SJSA1 (cell line): ENCODE measurements at places on chromosomes 13 and 19. TPM values are rescaled to one million over a fixed set of nuclear protein-coding genes. Genes with fewer than 3 reads are reported as not detected.
A peak's percentile ranks its signal among the peaks of the same experiment; 100 is the strongest.

DNA sequence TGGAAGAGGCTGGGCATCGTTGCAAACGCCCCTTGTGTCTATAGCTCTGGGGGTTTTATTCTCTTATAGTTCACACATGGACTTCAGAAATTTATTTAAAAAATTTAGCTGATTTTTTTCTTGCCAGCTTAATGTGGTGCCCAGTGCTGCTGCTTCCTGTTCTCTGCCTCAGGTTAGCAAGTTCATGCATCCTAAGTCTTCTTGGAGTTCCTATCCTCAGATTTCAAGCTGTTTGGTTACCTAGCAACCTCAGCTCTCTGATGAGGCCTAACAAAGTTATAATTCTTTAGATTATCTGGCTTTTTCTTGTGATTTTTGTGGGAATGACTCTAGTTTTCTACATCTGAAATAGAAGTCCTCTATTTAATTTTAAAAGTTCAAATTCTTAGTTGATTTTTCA, 250.9 kb downstream of the MAB21L1 start:
- DNase-seq = no peak

DNA sequence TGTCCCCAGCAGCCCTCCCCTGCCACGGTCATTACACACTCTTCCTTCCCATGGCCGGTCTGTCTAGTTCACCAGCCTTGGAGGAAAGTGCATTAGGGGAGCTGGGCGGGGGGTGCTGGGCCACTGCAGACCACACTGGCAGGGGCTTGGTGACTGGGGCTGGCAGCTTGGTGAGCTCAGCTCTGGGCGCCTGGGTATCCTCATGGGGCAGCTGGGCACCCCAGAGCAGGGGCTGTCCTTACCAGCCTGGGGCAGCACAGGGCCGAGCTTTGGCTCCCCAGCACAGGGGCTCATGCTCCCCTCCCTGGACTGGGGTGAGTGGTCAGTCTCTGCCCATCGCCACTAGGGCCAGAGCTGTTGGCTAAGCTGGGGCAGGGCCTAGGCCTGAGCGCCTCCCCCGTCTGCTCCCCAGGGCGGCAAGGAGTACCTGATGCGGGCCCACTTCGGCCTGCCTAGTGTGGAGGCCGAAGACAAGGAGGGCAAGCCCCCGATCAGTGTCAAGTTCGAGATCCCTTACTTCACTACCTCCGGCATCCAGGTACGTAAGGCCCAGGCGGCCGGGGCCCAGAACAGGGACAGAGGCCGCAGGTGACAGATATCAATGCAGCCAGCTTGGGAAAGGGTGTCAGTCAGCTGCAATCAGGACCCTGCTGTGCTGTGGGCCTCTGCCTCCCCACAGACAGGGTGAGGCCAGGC, 35.5 kb downstream of the AP1M1 start:
- no peak for DNase-seq

SULT2A1 gene
- total RNA-seq = not detected in 2 replicates

GARRE1 gene
- total RNA-seq = 12.7 and 20.7 TPM in 2 replicates

- no peak for DNase-seq
These were observed 5.7 kb downstream of the HOOK2 start for GRCh38 chr19:12769689-12770088.

GRCh38 chr19:43726736-43727592, 11.1 kb downstream of the IRGC start:
- DNase-seq = no peak

DNA sequence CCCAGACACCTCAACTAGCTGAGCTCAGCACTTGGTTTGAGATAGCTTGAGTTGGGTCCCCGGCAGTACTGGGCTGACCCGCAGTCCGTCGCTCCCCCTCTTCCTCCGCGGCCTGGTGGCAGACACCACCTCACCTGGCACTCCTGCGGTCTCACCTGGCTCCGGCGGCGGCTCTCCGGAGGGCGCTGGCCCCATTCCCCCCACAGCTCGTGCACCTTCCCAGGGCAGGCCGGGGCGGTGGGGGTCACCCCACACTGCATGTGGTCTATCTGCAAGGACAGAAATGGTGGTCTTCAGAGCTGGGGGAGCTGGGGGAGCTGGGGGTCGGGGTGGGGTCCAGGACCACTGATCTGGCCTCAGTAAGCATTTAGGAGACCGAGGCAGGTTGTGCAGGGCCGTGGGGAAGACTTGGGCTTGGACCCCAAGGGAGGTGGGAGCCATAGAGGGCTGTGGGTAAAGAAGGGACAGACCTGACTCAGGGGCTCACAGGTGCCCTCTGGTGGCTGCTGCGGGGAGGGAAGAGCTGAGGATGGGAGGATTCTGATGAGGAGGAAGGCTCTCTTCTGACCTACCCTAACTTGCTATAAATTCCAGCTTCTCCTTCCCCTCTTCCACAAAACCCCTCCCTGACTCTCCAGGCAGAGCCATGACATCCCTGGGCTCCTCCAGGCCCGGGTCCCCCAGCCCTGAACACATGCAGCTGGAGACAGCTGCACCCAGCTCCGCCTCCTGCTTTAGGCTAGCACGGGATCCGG, 6.7 kb upstream of the PLIN4 start:
- peak; percentile 68 for DNase-seq

DNA sequence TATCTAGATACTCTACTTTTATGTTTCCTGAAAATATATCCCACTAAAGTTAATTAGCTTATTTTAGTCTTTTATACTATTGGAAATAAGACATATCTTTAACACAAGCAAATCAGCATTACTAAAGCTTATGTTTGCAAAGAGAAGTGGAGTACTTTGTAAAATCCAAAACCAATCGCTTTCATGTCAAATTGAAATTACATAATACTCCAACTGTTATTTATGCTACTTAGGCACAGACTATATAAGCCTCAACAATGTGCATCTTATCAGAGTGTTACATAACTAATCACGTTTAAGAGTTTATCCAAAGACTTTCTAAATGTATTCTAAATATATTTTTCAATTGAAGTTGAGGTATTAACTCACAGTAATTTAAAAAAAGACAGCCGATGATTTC, 200.0 kb downstream of the PCDH20 start:
- DNase-seq = no peak

ENOX1 gene
- 0.28 and 1.3 TPM in 2 replicates for total RNA-seq

COX7A1 gene
- not detected in 2 replicates for total RNA-seq

DNA sequence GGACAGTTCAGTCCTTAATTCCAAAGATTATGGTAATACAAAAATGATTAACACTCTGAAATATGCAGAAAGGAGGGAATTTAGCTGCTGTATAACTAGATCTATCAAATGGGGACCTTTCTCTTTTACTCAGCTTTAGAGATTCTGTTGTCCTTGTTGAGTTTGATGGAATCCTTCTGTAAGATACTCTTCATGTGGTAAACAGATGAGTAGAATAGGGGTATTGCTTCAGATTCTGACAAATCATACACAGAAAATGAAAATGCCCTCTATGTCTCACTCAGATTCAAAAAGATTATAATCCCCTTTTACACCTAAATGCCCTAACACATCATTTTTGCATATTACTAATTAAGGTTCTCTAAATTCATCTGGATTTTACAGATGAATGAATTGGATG, 50.7 kb downstream of the ARHGAP35 start:
- no peak for DNase-seq

EFNB2 gene
- 5.8 and 6.5 TPM in 2 replicates for total RNA-seq

DNA sequence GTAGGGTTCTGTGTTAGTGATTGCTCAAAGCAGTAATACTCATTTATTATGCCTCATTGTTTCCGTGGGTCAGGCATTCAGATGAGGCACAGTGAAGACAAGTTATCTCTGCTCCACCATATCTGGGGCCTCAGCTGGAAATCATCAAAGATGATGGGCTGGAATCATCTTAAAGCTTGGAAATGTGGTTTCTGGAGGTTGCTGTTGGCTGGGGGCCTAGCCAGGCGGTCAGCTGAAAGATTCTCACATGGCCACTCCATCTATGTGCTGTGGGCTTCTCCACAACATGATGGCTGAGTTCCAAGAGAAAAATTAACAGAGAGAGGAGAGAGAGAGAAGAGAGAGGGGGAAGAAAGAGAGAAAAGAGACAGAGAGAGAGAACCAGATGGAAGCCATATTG, 75.5 kb downstream of the OLFM4 start:
- no peak for DNase-seq

KLK10 gene
- total RNA-seq = not detected in 2 replicates

FFAR3 gene
- not detected in 2 replicates for total RNA-seq

GRCh38 chr13:61086087-61086486, 329.6 kb downstream of the PCDH20 start:
- DNase-seq = no peak

- DNase-seq = no peak
These were observed 16.0 kb upstream of the GNA15 start for GRCh38 chr19:3119693-3120380.

- DNase-seq = no peak
These were observed 112.9 kb upstream of the PEG3 start for GRCh38 chr19:56953470-56953869.

GRCh38 chr13:60121337-60121687, 42.4 kb downstream of the DIAPH3 start:
- no peak for DNase-seq

DNA sequence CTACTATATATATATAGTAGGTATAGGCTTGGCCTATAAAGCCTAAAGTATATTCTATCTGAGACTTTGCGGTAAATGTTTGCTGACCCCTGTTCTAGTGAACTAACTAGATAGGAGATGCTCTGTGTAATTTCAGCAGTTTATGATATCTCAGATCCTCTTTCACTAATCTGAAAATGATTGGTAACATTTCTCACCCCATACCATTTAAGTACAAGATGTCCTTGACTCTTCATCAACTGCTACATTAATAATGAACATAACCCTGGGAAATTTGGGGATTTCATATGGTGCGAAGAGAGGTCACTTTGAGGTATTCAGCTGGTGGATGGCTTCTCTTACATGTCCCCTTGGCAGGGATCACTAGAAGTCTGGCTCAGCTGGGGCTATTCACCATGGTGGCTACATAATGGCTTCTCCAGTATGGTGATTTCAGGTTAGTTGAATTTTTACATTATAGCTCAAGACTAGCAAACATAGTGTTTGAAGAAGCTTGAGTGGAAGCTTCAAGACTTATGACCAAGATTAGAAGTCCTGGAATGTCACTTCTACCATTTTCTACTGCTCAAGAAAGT, 103.6 kb upstream of the MYCBP2 start:
- DNase-seq = no peak

RNF17 gene
- total RNA-seq = not detected in 2 replicates

GRCh38 chr13:36819739-36820090, 693 bp downstream of the RFXAP start:
- no peak for DNase-seq

GRCh38 chr19:2180881-2181632, 17.3 kb downstream of the DOT1L start:
- DNase-seq = no peak

ZNF723 gene
- total RNA-seq = not detected in 2 replicates
